Trophoblast cell (in vitro differentiated cells and primary cell): ENCODE measurements at places on chromosomes 5 and 9.

DNA sequence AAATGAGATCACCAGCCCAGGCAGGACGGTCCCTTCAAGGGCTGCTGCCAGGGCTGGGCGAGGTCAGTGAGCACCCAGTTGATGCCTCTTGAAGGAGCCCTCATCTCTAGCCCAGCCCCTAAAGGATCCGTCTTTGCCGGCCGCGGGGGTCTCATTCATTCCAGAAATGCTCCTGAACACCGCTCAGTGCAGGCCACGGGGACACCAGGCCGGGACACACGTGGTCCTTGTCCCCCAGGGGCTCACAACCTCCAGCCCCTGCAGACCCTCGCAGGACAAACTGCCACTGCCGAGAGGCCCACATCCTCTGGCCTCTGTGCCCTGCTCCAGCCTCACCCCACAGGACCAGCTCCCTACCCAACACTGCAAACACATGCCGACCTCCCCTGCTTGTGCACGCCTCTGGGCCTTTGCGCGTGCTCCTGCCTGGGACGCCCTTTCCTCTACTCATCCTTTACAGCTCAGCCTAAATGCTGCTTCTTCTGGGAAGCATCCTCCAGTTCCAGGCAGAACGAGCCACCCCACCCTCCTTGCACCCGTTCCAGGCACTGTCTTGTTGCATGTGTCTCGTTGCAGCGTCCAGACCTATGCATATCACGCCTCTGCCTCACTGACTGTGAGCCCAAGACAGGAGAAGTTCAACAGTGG lies 10.3 kb upstream of the LAMC3 start:
- DNase-seq: no peak

DNA sequence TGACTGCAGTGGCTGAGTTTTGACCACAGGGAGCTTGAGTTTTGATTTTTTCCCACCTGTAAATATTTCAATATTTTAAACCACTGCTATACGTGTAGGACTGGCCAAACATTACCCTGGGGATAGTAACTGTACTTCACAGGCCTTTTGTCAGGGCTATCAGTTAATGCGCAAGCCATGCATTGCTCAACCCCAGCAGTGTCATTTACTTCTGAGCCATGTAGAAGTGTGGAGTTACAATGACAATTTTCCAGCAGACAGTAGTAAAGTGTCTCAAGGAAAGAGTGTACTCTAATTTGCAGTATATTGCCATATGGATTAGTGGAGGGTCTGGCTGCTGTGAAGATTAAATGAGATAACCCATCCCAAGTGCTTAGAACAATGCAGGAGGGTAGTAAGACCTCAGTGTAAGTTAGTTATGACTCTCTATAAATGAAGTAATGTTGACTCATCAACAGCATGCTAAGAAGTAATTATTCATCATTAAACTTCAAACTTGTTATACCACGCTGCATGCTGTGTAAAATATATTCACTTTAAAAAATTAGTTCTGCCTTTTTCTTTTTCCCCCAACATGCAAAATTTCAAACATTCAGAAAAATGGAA lies 489.2 kb downstream of the KDM4C start:
- no peak for DNase-seq

- DNase-seq: no peak
Observed at GRCh38 chr5:75847561-75848021, 130.4 kb upstream of the POC5 start.

- no peak for DNase-seq
Observed at GRCh38 chr5:149800633-149801032, 70.5 kb downstream of the PPARGC1B start.

DNA sequence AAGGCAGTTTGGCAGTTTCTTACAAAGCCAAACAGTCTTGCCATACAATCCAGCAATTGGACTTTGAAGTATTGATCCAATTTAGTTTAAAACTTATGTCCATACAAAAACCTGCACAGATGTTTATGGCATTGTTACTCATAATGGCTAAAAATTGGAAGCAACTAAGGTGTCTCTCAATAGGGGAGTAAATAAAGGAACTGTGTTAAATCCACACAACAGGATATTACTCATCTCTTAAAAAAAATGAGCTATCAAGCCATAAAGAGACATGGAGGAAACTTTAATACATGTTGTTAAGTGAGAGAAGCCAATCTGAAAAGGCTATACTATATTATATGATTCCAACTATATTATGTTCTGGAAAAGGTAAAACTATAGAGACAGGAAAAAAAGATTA lies 313.6 kb upstream of the CD180 start:
- DNase-seq: no peak
